ENCODE measurements at places on chromosomes 4 and X.

GRCh38 chr4:88216395-88216794, 58.0 kb upstream of the ABCG2 start:
- DNase-seq, result no peak

GRCh38 chr4:7890635-7891393, 48.8 kb downstream of the AFAP1 start:
- DNase-seq, result no peak

DNA sequence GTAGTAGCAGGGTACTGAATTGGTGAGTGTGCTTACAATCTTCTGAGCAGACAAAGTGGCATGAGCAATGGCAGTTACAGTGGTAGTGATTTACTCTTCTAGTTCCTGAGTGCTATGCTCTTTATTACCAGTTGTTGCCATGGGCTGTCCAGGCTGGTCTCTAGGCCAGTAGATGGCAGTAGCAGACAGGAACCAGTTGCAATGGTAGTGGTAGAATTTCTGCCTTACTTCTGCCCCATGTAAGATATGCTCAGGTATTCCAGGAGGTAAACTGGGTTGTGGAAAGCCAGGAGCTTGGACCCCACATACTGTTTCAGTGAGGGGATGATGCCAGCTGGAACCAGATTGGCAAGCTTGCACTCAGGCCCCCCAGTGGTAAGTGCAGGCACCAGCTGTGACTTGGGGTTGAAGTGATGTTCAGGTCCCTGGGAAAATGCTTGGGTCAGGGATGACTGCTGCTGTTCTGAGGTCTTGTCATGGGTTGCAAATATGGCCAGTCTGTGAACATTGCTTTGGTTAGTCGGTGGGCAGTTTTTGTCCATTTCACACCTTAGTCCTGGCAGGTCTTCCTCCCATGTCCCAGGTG, 63.0 kb upstream of the ZXDB start:
- DNase-seq, result no peak

DNA sequence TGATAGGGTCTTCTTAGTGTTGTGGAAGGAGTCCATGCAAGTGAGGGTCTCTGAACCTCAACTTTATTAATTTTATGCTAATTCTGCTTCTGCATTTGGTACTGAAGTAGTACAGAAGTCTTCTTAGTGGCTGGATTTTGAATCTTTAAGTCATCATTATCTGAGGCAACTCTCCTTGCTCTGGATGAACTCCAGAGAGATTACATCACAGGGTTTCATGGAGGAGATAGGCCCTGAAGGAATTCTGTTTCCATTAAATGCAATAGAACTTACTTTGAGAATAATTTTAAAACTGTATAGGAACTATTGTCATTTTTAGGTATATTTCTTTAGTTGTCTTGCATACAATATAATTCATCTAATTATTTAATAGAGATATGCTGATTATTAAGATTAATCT, 451.2 kb downstream of the FAT4 start:
- DNase-seq, result no peak

DNA sequence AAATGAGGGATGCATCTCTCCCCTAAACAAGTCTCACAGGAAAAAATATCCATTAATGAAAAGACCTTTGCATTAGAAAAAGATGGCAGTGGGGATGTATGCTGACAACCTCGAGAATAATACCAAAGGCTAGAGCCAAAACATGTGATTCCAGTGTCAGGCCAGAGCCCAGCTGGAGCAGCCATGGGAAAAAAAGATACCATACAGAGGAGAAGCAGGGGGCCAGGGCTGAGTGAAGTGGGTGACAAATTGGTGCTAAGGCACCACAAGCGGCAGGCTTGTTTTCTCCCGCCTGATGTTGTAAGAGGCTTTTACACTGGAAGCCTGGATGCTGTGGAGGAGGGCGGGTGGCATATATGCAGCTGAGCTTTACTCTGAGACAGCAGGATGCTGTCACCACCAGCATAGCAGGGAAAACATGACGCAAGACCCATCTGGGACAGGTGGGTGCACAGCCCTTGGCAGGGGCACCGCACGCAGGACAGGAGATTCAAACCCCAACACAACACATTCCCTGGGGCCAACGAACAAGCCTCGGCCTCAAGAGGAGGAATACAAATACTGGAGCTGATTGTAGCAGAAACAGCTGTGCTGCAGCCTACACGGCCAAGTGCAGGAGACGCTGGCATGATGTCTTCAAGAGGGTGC, 91.9 kb downstream of the TSPAN5 start:
- DNase-seq, result no peak

DNA sequence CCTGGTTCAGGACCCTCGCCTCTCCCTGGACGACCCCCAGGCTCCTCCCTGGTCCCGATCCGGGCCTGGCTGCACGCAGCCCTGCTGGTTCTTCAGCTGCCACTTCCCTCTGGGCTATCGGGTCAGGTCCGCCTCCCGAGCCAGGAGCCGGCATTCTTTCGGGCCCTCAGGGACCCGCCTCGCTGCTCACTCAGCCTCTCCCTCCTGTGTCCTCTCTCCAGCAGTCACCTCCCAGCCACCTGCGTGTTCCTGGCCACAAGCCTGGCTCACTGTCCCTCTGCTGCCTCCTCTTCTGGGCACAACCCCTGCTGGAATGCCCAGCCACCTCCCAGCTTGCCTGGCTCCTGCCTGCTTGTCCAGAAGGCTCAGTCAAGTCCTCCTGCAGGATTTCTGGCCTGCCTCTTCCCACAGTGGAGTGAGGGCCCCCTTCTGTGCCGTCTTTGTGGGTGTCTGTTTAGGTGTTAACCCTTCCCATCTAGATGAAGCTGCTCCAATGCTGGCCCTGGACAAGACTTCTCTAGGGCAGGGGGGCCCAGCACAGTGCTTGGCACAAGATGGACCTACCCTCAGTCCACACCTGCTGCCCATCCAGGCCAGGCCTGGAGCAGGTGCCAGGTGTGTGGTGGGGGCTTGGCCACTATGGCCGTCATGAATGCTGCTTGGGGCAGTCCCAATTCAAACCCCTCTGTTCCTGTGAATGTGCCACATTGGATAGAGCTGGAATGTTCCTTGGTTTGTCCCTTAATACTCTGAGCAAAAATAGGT, 2.2 kb downstream of the WFS1 start:
- DNase-seq, result no peak

DNA sequence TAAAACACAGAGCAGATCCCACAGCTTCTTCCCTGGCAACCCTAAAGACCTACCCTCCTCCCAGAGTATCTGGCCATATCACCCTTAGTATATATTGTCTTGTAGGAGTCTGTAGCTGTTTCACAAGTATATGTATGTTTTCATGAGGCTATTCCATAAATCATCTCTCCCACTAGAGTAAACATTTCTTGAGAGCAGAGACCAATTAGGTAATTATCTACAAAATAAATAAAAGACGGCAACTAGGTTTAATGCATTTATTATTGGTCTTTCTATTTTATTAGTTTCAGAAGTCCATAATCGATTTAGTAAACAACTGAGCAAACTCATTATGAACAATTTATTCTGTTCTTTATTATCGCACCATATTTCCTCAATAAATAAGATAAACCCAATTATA, 7.0 kb downstream of the ACOT9 start:
- DNase-seq, result no peak

DNA sequence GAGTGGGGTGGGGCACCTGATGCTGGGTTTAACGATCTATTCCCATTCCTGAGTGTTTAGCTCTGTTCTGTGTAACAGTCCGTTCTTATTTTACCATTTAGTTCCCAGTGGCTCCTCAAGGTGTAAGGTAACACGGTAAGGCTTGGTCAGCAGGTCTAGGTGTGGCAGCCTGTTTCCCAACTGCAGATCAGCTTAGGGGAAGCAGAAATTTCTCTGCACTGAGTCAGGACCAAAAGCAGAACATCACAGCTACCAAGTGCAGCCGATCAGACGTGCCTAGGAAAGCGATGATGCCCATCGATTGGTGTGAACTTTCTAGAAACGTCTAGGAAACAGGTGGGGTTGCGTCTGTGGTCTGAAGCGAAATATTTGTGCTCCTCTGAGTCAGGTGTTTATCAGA, 240.1 kb downstream of the STIM2 start:
- DNase-seq, result no peak

GRCh38 chrX:11446336-11446735, 153.1 kb downstream of the AMELX start:
- DNase-seq, result no peak

GRCh38 chr4:156765277-156765676, 206.3 kb downstream of the PDGFC start:
- DNase-seq, result no peak

DNA sequence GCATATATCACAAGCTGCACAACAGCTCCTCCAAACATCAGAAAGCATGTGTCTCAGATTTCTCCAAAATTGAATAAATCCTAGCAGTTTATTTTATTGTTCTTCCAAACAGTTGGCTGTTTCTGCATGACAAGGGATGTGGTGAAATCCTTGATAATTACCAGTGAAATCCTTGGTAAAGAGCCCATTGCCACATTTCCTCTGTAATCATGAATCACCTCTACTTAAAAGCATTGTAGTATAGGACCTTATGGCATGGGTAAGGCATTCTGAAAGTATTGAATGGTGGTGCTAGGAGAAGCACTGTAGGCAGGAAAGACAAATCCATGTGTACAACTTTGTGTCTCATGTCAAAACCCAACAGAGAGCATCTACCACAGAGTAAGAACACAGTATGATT, 135.8 kb upstream of the NDST3 start:
- no peak for DNase-seq

DNA sequence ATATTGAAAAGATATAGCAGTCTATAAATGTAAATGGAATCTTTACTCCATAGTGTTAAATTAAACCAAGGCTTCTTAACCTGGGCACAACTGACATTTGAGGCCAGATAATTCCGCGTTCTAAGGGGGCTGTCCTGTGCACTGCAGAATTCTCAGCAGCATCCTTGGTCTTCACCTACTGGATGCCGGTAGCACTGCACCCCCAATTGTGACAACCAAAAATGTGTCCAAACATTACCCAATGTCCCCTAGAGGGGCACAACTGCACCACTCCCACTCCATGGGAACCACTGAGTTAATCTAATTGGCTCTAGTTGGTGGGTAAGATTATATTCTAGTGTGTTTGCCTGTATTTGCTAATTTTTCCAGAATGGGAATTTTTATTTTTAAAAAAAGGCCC, 16.6 kb downstream of the AP1S2 start:
- no peak for DNase-seq
